Stimulated activated CD4-positive, alpha-beta T cell treated with anti-CD3 and anti-CD28 coated beads, TNF-alpha, amount 100 ng/mL, for 1 hour (primary cell): ENCODE measurements at places on chromosomes 4 and X.

- DNase-seq, result no peak
Measured at GRCh38 chr4:138851391-138852335, 163.9 kb upstream of the NOCT start.

- no peak for DNase-seq
Measured at GRCh38 chr4:20681271-20681670, 19.0 kb upstream of the PACRGL start.

- no peak for DNase-seq
Measured at GRCh38 chrX:134692990-134693389, 34.7 kb upstream of the PLAC1 start.

DNA sequence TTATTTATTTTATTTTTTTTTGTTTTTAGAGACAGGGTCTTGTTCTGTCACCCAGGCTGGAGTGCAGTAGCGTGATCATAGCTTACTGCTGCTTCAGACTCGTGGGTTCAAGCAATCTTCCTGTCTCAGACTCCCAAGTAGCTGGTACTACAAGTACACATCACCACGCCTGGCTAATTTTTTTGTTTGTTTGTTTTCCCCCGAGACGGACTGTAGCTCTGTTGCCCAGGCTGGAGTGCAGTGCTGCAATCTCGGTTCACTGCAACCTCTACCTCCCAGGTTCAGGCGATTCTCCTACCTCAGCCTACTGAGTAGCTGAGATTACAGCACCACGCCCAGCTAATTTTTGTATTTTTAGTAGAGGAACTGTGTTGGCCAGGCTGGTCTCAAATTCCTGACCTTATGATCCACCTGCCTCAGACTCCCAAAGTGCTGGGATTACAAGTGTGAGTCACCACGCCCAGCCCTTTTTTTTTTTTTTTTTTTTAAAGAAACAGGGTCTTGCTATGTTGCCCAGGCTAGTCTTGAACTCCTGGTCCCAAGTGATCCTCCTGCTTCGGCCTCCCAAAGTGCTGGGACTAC, 32.2 kb downstream of the COPS4 start:
- no peak for DNase-seq

- DNase-seq, result no peak
Measured at GRCh38 chr4:22984390-22984789, 291.7 kb downstream of the GBA3 start.

DNA sequence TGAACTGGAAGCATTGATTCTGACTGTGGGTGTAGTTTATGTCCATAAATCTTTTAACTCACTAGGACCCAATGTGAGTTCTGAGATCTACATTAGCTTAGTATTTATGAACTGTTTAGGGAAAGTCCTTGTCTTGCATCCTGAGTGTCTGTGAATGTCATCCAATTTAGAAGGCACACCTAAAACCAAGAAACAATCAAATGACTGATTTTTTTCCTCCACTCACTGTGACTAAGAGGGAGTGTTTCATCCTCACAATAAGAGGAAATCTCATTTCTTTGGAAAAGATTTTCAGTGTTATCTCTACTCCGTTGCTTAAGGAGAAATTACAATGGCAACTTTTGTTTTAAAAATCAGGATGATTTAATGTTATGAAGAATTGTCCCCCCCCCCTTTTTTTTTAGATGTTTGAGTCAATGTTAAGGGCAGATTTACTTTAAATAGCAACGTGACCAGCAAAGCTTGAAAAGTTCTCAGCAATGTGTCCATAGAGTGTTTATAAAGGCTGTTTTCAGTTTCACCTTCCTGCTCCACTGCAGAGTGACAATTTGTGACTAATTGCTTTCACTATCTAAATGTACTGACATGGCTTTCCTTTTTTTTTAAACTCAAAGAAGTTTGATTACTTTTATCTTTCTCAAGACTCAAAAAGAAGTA, 173.0 kb downstream of the SPCS3 start:
- no peak for DNase-seq

DNA sequence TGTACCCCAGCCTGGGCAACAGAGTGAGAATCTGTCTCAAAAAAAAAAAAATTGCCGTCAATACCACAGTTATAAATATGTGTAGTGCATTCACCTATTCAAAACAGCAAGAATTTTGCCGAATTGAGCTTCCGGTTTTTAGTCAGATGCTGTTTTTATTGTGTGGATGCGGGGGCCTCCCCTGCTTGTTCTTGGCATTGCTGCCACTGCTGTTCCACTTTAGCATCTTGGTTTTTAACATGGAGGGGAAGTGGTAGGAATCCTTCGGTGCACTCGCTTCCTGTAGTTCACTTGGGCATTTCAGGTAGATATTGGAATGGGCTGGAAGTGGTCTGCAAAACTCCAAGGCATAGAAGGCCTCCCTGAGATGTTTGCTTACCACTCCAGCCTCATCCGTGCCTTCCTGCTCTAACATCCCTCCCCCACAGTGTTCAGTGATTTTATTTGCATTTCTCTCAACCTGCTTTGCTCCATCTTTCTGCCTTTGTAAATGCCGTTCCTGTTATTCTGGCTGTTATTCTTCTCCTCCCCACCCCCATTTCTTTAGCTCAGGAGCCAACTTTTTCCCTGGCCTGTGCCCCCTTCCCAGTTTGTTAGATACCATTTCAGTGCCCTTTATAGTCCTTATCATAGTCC, 25.5 kb downstream of the MOB1B start:
- DNase-seq, result no peak

- no peak for DNase-seq
Measured at GRCh38 chr4:76341063-76341462, 34.5 kb downstream of the STBD1 start.
